GM12892 (cell line): ENCODE measurements at places on chromosomes 2 and 18.

DNA sequence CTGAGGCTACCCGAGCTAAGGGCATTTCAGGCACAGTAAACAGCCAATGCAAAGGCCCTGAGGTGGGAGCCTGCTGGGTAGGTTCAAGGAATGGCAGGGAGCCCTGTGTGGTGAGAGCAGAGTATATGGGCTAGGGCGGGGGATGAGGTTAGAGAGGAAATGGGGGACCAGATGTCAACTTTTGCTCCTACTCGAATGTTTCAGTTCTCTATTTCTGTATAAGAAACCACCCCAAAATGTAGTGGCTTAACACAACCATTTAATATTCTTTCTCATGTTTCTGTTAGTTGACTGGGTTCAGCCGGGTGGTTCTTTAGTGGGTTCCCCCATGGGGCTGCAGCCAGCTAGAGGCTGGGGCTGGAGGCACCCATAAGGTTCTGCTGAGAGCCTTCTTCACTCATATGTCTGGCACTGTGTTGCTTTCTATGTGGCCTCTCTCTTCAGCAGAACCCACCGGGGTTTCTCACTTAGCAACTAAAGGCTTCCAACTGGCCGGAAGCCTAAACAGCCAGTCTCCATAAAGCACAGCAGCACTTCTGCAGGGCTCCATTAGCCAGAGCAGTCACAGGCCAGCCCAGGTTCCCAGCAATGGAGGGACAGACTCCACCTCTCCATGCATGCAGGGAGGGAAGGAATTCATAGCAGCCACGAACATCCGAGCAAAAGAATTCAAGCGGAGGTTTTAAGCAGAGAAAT lies 5.6 kb upstream of the ATOH8 start:
- no peak for DNase-seq

- DNase-seq, result no peak
Observed at GRCh38 chr2:8481463-8482009, 200.3 kb upstream of the ID2 start.

DNA sequence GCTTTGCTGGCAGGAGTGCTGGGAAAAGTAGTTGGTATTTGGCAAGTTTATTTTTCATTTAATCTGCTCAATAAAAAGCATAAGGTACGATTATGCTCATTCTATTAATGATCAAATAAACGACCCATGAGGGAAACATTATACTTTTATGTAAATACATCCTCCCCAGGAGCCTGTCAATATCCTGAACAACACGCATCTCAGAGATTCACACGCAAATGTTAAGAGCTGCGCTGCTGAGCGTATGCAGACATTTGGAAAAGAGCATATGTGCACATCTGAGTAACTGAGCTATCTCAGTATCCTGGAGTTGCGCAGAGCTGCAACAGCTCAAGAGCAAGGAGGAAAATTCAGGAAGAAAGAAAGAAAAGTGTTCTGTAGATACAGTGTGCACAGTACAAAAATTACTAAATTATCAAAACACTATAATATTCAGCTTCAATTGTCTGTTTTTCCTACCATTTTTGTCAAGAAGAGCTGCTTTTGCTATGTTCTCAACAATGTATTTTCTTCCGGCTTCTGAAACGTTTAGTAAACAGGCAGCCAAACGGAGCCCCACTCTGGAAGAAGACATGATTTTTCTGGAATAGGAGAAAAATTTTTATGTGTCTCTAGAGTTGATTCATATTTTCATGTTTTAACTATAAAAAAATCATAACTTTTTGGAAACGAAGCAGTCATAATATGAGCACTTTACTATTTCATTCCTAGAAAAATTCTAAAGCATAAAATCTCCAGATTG lies 2.4 kb downstream of the FTCDNL1 start:
- DNase-seq, result no peak

DNA sequence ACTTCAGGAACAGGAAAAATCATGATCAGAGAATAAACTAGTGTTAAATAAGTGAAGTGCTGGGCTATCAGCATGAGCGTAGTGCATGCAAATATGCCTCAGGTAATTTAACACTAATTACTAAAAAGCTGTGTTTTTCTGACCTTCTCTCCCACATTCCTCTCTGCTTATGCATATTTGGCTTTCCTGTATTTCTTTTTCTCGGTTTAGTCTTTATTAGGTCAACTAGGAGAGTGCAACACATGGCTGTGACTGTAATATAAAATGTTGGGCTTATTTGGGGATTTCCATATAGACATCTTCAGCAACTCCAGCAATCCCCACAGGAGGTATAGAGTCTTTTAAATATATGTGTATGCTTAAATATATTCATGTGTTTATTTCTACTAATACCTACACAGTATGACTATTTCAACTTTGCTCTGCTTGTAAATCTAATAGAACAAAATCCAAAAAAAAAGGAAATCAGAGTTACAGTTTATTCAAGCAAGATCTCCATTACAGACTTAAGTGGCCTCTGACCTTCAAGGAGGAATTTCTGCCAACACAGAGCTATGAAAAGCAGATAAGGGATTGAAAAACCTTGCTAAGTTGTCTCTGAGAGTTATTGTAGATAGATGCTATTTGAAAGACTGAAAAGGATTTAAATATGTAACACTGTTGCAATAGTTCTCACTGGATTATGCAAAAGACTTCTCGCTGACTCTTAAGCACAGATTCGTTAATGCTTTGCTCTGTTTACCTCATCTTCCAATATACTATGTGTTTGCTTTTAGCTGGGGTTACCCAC lies 359.5 kb upstream of the RGPD4 start:
- no peak for DNase-seq

DNA sequence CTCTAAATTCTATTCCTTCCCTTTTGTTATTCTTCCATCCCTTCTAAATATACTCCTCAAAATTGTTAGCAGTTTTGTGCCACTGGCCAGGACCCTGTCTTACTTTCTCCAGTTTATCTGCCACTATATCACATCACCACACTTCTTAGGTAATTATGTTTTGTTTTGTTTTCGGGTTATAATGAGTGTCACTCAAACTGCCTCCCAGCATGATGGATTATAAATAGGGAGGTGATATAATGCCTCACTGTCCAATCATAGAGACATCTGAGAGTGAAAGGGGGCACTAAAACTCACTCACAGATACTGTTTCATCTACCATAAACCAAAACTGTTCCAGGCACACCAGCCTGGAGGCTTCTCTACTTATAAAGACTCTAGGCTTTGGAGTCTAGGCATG lies 3.5 kb downstream of the RSAD2 start:
- no peak for DNase-seq
